NCI-H748 treated with DMSO at 0.1 percent for 48 hours (cell line): ENCODE measurements at places on chromosomes 3 and 15.
A peak's percentile ranks its signal among the peaks of the same experiment; 100 is the strongest.

DNA sequence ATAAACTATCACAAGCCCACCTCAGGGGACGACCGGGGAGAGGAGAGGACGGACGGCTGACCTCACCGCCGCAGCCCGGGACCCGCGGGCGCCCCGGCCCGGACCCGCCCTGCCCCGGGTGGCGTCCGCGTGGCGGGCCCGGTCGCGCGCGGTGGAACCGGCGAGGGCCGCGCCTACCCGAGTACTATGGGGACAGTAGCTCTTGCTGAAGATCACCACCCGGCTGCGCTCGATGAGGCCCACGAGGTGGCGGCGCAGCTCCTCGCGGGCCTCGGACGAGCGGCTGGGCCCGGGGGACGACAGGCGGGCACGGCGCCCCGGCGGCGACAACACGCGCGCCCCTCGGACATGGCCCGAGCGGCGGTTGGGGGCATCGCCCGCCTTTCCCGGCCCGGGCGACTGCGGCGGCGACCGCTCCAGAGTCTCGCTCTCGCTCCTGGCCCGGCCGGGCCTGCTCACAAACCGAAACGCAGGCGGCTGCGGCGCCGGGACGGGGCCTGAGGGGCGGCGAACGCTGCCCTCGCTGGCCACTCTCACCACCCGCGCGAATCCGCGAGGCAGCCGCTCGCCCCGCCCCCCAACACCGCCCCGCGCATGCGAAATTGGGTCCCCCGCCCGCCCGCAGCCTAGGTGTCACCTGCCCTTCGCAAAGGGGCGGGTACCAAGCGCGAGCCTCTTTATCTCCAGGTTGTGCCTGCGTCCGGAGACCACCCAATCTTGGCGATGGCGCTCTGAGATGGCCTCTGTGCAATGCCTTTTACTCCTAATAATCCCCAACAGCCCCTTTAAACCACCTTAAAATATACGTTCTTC, at the start of gene TXNRD3:
TSS of gene TXNRD3 (minus strand) at position 554 of the 813 bp plus-strand sequence.
- DNase-seq, result peak; percentile 47

DNA sequence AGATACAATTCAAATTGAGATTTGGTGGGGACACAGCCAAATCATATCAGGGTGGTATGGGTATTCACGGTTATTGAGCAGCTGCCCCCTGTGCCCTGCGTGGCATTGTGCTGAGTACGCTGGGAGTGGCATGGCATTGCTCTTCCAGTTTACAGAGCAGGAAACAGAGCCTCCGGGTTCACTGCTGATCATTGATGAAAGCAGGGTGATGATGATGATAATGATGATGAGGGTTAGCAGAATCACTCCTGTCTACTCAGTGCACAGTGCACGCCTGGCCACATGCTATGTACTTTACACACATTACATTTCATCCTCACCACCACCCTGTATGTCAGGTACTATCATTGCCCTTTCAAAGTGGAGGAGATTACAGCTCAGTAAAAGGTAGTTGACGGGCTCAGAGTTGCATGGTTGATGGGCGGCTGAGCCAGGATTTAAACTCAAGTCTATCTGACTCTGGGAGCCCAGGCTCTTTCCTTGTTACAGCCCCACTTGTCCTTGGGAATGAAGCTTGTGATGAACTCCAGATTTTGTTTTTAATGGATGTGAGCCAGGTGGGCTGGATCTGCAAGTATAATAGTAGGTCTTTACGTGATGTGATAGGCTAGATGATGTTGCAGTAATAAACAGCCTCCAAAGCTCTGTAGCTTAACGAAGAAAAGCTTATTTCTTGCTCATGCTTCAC, 87.6 kb upstream of the MYZAP start:
- DNase-seq, result no peak

DNA sequence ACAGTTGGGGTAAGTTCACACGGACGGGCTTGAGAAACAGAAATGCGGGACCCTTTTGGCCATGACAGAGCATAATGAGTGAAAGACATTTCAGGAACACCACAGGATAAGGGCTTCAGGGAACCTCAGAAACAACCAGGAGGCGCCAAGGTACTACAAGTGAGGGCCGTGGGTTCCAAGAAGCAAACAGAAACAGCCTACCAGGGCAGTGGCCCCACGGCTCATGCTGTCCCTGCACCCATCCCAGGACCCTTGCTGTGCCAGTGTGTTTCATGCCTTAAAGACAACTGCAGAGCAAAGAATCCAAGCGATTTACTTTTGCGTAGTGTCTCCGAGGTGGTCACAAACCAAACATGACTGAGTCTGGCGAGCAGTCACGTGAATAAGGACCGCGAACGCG, 54.0 kb downstream of the RUBCN start:
- no peak for DNase-seq

DNA sequence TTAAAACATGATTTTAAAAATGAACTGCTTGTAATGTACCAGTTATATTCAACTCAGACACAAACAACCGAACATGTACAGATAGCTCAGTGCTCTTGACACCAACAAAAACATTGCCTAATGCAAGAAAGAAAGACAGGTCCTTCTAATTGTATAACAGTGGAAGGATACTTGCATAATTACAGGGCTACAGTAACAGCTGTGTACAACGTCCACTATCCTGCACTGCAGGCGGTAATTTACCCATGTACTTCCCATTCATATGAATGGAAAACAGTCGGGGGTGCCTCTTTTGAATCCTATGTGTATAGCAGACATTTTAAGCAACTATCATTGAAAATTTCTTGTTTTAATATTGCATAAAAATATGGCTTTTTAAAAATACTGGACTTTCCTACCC, 41.1 kb upstream of the PLSCR5 start:
- DNase-seq, result peak; percentile 84

- no peak for DNase-seq
Measured at GRCh38 chr3:63968612-63969350, 54.5 kb downstream of the PSMD6 start.

- DNase-seq, result no peak
Measured at GRCh38 chr3:188469228-188469885, 315.4 kb downstream of the LPP start.

- DNase-seq, result no peak
Measured at GRCh38 chr3:128366652-128367051, 100.0 kb downstream of the DNAJB8 start.

DNA sequence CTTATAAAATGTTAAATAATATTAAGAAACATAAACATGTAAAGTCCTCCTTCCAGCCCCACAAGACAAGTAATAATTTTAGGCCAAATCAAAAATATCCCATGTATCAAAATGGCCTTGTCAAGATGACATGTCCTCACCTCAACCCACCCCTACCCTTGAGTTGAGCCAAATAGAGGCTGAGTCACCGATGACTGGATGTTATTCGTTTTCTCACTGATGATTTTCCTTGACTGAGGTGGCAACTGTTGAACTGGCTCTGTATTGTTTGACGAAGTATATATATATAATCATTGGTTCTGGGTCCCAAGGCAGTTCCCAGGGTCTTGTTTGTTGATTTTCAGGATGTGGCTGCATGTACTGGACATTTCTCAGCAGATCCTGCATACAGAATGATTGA, 75.3 kb downstream of the TMEM108 start:
- DNase-seq, result no peak

- no peak for DNase-seq
Measured at GRCh38 chr3:16482194-16482769, 31.2 kb downstream of the RFTN1 start.

DNA sequence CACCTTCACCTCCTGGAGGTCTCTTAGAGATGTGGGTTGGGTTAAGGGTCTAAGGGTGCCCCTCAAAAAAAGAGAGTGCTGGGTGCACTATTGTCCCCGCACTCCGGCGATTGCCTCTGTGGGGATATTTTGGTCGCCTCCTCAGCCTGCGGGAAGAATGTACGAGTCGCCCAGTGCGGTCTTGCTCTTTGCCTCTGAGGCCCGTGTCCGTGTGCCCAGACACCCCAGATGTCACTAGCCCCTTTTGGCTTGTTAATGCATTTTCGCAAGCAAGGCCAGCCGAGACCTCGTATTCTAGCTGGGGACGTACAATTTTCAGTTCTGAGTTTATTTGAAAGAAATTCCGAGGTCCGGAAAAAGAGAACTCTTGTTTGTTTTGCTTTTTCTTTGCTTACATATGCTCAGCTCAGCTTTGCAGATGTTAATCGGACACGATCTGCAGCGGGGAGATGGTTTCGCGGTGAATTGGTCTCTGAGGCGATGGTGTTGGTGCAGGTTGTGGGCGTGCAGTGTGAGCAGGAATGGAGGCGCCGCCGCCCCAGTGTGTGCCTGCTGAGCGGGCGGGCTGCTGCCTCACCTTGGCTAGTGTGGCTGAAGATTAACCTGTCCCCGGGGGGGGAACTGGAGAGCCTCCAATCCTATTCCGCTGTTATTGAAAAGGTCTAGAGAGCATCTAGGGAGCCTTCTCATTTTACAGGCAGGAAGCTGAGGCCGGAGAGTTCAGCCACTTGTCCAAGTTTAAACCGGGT, 1.4 kb downstream of the ST6GAL1 start:
- DNase-seq, result no peak

DNA sequence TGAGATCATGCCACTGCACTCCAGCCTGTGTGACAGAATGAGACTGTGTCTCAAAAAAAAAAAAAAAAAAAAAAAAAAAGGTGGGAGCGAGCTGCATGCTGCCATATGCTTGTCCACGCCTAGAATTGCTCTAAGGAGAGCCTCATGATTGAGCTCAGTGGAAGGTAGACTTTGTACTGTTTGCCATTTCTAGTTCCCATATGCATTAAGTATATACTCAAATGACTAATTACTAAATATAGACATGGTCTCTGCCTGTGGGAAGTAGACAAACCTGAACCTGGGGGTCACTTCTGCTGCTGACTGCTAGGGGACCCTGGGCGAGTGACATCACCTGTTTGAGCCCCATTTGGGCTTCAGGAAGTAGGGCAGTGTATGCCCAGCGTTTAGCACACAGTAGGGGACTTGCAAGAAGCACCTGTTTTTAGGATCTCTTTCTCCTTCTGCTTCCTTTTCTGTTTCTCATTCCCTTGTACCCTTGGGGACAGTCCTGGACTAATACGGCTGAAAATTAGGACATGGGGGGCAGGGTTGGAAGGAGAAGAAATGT, 27.2 kb downstream of the PRKCD start:
- no peak for DNase-seq

GRCh38 chr15:98321896-98322295, 326.4 kb upstream of the IGF1R start:
- DNase-seq, result no peak

DNA sequence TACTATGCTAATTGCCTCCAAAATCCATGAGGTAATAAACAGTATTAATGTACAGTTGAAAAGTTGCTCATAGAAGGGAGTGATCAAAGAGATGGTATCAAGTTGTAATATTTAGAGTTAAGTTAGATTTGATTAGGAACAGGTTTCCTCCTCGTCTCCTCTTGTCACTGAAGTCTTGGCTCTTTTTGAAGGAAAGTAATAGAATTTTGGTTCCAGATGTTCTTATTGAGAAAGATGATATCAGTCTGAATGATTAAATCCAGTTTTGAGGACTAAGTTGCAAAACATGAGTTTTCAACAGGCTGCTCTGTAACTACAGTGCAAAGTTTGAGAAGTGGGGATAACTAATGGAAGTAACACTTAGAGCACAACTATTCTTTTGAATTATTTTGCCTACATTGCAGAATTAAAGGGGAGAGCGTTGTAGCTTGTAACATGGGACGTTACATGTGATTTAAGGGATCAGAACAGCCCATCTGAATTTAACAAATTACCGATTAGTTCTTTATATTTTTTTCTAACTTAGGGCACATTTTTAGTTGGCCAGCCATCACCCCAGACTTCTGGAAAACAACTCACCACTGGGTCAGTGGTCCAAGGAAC, 48.3 kb downstream of the MAP6D1 start:
- no peak for DNase-seq

DNA sequence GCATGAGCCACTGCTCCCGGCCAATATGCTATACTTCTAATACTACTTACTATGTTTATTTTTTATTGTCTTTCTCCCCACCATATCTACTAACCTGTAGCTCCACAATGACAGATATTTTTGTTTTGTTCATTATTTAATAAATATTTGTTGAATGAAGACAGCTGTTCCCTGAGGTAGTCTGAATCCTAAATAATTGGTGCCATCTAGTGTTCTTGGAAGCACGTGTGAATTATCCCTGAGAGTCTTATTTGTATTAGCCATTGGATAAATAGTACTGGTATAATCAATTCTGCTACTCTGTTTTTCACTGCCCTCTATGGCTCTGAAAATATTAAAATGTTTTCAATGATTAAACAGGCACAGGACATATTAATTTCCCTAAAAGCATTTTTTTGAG, 5.6 kb upstream of the APPL1 start:
- no peak for DNase-seq

- DNase-seq, result no peak
Measured at GRCh38 chr15:69304182-69304545, 5.5 kb downstream of the PAQR5 start.

DNA sequence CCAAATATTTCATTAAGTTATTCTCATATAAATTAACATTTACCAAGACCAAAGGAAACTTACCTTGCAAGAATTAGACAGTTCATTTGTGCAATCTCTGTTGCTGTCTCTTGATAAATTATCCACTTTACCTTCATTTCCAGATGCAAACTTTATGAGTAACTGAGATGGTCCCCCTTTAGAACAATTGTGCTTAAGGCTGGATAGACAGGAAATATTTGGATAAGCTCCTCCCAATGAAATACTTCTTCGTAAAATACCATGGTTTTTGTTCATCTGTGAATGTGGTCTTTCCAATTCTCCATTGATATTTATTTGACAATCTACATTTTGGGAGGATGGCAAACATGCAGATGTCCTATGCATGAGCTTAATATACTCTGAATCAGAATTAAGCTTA, 78.2 kb downstream of the NEDD4 start:
- DNase-seq, result no peak

GRCh38 chr15:100350434-100351226, 8.9 kb upstream of the ADAMTS17 start:
- no peak for DNase-seq

- no peak for DNase-seq
Measured at GRCh38 chr15:58908550-58909309, 24.7 kb downstream of the SLTM start.

GRCh38 chr3:124919756-124920155, 14.8 kb downstream of the MUC13 start:
- DNase-seq, result no peak

GRCh38 chr3:149647812-149648211, 10.0 kb downstream of the WWTR1 start:
- DNase-seq, result no peak

DNA sequence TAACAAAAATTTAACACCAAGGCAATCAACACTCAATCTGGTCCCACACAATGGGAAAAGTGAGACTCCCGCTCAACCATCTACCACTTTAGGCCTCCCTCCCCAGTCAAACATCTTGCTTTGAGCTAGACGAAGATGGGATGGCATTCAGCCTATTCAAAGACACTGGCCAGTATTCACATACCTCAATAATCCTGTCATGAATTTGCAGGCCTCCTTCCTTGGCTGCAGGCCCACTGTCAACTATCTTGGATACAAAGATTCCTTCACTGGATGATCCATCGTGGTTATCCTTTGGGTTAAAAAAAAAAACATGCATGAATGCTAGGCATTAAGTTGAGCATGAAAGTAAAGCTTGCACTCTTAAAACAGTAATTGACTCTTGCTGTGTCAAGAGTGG, 22.6 kb downstream of the PDZRN3 start:
- DNase-seq, result no peak

GRCh38 chr3:152302521-152303021, 33.8 kb downstream of the MBNL1 start:
- no peak for DNase-seq

- DNase-seq, result no peak
Measured at GRCh38 chr15:90829942-90830440, 38.4 kb upstream of the FURIN start.
